SHP77 treated with DMSO at 0.1 percent for 48 hours (cell line): ENCODE measurements at places on chromosomes 3 and 15.
A peak's percentile ranks its signal among the peaks of the same experiment; 100 is the strongest.

DNA sequence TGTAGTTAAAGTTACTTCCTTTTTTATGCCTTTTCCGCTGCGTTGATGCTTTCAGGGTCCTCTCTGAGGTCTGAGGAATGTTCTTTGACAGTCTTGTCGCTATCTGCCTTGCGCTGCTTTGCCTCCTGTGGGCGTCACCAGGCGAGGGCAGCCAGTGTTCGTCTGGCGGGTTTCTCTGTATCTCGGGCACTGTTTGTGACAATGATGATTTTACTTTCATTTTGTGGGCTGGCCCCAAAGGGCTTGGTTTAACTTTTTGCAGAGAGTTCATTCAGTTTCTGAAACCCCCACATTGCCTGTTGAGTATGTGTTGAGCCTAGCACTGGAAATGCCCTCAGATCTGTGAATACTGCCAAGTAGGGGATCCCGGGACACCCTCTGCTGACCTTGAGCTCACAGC lies 24.6 kb upstream of the SACM1L start:
- no peak for DNase-seq

GRCh38 chr3:59580499-59580898 lies 530.7 kb upstream of the CFAP20DC start:
- no peak for DNase-seq

DNA sequence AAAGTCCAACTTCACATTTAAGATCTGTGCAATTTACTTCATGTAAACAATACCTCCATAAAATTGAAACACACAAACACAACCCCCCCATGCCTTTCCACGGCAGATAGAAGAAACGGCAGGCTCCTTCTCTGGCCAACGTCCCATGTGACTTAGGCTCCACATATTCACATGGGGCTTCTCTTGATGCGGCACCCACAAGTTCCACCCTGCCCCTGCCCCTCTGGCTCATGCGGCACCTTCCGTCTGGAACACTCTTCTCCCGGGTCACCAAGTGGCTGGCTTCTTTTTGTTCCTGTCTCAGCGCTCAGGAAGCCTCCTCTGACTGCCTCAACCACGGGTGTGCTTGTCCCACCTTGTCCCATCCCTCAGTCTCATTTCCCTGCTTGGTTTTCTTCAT lies 25.6 kb downstream of the STIMATE start:
- no peak for DNase-seq

- DNase-seq, result no peak
These were observed 4.3 kb upstream of the SCG3 start for GRCh38 chr15:51677021-51677420.

- no peak for DNase-seq
These were observed 116.0 kb downstream of the LIPC start for GRCh38 chr15:58547628-58548307.

DNA sequence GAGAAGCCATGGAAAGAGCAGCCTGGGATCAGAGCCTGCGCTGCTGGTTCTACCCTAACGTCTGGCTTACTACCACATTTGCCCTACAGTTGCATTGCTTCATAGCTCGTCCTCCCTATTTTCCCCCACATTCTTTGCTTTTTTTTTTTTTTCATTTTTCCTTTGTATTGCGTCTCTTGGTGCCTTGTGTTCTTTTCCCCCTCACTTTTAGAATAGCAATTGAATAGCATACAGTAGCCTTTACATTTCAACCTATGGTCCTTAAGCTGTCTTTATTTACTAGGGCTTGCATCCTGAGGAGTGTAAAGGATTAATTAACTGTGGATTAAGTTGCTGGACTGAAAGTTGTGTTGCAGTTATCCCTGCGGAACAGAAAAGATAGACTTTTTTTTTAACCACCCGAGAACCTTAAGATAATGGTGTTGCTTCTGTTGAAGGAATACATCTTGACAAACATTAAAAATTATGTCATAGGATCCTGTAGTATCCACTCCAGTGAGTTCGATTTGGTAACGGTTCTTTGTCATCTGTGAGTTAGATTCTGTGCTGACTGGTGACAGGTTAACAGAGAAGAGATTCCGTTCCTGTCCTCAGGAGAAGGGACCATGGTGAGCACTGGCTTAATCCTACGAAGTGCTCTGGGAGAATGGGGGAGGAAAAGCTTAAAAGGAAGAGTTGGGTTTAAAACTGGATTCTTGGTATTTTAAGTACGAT lies 417.4 kb upstream of the NAALADL2 start:
- peak; percentile 23 for DNase-seq

DNA sequence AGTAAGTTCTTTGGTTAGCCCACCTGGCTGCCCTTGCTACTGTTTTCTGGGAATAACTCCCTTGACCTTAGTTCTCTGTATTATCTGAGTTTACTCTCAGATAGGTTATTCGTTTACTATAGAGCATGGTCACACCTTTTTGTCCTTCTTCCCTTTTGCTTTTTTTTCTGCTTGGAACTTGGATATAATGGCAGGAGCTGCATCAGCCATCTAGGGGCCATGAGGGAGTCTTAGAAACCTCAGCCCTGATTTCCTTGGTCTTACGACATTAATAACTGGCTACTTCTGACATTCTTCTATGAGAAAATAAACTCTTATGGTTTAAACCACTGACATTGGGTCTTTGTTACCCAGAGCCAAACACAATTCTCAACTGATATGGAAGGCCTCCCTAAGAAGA lies 3.4 kb upstream of the SLC51B start:
- DNase-seq, result no peak

DNA sequence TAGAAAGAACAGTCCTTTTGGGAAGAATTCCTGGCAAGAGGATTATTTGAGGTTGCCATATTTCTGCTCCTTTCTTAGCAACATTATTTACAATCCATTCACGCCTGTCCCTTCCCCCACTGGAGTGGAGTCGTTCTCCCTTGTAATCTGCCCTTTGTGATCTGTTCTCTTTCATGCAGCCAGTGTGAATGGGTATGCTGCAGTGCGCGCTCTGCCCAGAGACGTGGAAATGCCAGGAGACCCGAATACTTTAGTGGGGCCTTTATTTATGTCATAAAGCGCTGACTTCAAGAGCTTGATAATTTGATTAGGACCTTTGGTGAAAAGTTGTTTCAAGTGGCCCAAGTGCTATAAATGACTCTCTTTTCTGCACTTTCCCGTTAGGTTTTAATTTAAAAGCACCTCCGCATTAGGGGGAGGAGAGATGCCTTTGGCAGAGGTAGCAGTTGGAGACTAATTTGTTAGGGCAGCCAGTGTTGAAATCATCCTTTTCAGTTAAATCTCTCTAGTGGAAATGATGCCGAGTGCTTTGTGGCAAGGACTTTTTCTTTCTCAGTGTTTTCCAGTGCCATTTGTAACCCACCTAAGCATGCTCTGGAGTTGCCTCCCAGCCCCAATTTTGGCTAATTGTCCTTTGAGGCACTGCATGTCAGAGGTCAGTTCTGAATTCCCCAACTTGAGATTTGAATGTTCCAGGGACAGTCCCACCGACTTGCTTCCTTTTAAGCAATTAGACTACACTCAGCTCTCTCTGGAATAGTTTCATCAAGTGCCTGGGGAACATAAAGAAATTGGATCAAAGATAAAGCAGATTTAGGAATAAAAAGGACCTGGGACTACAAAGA lies 52.4 kb downstream of the PSMD6 start:
- no peak for DNase-seq

DNA sequence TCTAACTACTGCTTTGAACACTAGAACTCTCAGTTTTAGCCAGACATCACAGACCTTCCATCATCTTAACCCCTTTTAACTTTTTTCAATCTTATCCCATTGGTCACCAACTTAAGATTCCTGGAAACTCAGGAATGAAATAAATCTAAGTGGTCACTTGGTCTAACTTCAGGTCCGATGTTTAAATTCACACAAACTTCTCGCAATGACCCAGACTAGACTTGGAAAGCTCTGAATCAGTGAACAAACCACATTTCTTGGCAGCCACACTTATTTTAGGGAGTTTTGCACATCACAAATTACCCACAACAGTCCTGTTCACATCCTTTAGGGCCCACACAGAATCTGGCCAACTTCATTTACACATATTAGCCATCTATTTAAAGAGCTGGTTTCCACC lies 118.9 kb downstream of the MAGI1 start:
- DNase-seq, result no peak

- peak; percentile 3 for DNase-seq
These were observed 20.1 kb upstream of the ZCWPW2 start for GRCh38 chr3:28328188-28329151.

- no peak for DNase-seq
These were observed 208.8 kb upstream of the IGF1R start for GRCh38 chr15:98439523-98439942.

DNA sequence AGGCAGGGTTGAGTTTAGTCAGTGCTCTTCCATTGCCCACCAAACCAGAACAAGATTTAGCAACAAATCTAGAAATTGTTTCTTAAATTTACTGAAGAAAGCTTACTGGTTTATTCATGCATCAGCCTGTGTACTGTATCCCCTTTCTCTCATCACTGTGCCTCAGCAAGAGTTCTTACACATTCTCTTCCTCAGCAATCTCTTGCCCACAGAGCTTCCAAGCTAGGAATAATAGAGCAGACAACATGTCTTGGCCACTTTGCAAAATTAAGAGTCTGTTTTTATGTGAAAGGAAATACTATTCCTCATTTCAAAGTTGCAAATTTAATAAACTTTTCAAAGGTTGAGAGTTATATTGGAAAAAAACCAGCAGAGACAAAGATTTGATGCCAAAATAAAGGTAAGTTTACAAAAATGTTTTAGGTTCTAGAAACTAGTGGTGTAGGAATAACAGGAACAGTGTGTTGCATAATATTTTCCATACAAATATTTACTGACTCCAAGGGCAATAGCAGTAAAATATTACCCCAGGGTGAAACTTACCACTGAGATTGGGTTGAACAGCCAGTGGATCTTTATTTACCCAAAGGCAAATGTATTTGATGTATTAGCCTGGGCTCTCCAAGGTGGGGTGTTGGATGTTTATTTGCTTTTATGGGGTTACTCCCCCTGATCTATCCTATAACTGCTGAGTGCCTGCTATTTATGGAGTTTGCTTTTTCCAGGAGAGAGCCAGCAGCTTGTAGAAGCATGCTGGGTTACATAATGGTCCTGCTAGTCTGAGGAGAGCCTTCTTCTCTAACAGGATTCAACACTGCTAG lies 276.7 kb downstream of the ADAMTSL3 start:
- DNase-seq, result no peak

GRCh38 chr3:142853270-142854168 lies 35.4 kb downstream of the PCOLCE2 start:
- DNase-seq, result no peak

- DNase-seq, result no peak
These were observed 202.8 kb upstream of the TBC1D5 start for GRCh38 chr3:17945018-17945798.

DNA sequence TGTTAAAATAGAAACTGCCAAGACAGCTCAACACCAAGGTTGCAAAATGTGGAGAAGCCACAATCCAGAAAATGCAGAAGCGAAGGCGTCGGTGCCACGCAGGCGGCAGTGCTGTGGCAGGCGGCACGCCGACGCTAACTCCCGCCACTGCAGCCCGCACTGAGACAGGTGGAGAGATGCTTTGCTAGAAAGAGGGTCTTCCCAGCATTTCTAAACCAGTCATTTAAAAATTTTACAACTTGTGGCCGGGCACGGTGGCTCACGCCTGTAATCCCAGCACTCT lies 23.2 kb downstream of the CYFIP1 start:
- no peak for DNase-seq

DNA sequence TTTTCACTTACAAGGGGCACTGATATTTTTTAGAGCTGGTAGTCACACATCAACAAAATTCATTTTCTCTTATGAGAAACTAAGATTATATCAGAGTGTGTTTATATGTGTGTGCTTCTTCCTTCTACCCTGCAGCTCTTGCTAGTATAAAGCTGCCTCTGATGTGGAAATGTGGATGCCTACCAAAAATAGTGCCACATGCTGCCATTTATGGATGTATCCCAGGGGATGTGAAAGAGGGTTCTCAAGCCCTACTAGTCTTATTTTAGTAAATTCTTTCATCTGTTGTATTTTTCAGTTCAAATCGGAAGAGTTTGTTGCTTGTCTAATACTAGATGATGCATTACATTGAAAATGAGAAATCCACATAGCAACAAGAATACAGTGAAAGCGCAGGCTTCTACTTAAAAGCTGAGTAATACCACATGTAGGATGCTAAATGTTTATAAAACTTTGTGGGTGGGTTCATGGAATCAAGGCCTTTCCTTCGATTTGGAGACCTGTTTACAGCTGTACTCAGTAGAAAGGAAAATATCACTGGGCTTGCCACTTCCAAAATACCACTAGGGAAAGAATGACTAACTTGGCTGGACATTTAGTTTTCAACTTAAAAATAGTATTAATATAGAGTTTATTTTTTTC lies 399.2 kb downstream of the EPHA3 start:
- no peak for DNase-seq

DNA sequence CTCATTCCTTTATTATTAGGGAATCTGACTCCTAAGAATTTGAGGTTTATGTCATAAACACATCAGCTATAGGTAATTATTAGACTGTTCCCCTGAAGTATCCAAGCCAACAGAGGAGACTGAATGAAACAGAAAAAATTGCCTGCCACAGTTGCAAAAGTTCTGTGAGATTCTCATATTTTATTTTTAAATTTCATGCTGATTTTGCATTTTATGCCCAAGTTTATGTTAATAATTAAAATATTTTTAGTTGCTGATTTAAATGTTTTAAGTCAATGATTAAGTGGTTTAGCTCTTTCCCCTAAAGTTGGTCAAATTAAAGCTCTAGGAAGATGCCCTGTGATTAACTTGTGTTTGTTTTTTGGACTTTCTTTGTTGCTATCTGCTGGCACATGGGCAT lies 10.2 kb downstream of the SENP8 start:
- DNase-seq, result no peak

GRCh38 chr15:100980410-100981046 lies 61.4 kb downstream of the LRRK1 start:
- DNase-seq, result no peak

DNA sequence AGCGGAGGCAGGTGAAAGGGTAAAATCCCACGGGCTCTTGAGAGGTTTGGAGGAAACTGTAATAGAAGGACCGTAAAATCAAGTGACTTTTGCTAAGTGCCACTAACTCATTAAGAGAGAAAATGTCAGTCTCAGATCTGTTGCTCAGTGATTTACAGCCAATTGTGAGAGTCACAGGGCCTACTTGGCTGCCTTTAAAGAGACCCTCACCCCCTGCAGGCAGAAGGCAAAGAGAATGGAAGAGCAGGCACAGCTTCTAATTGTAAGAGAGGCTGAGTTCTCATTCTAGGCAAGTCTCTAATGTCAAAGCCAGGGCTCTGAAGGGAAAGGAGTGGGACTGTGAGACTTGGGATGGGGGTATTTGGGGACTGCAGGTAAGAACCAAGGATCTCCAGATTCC lies 9.3 kb upstream of the SYNM start:
- no peak for DNase-seq
